Progenitor cell of endocrine pancreas (in vitro differentiated cells): ENCODE measurements at places on chromosomes 7 and 10. TPM values are rescaled to one million over a fixed set of nuclear protein-coding genes. Genes with fewer than 3 reads are reported as not detected.

- DNase-seq, result no peak
Observed at GRCh38 chr10:8158193-8159071, 103.9 kb downstream of the GATA3 start.

- H3K27me3 ChIP-seq, result no peaks in the 10 kb centered on the region
- H3K36me3 ChIP-seq, result peaks cover 3% of the 10 kb centered on the region
- H3K4me1 ChIP-seq, result no peaks in the 10 kb centered on the region
- no peak overlapping the region for H3K4me3 ChIP-seq
- DNase-seq, result no peak
Observed at GRCh38 chr7:152847386-152847908, 87.9 kb downstream of the ACTR3B start.

- H3K36me3 ChIP-seq, result no peaks in the 10 kb centered on the region
- no peaks in the 10 kb centered on the region for H3K4me1 ChIP-seq
- DNase-seq, result no peak
Observed at GRCh38 chr7:106347229-106347833, 62.5 kb upstream of the NAMPT start.

The C10orf71 gene
- total RNA-seq, result not detected in 2 replicates

DNA sequence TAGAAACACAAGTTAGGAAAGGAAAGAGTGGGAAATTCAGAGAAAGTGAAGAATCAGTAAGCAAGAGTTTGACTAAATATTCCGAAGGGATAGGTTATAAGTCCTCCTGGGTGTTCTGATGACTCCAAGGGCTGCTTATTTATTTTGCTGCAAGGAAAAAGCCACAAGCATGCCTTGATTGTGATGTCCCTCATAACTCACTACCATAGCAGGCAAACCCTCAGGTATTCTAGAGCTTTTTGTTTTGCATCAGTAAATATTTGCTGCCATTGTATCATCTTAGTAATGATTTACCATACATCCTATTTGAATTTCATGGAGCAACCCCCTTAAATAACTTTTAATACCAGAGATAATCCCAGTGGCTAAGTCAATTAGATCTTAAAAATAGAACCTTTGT is 688.1 kb downstream of the SUGCT start:
- DNase-seq, result no peak
- no peak overlapping the region for H3K27ac ChIP-seq
- no peaks in the 10 kb centered on the region for H3K27me3 ChIP-seq
- peaks cover 35% of the 10 kb centered on the region for H3K4me1 ChIP-seq

DNA sequence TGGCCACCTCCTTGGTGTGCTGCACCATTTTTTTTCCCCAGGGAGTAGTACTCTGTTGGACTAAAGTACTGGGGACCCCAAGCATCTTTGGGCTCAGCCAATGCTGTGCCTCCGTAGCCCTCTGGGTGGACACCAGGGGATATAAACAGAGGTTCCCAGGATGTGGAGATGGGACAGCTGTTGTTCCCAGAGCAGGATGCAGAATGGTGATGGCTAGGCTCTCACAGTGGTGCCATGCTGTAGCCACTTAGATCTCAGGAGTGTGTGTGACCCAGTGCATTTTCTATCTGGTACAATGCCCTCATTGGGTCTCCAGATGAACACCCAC is 50.9 kb upstream of the SCIN start:
- H3K4me1 ChIP-seq, result no peaks in the 10 kb centered on the region
- H3K27me3 ChIP-seq, result no peaks in the 10 kb centered on the region
- no peak overlapping the region for H3K4me3 ChIP-seq
- H3K27ac ChIP-seq, result no peak overlapping the region

DNA sequence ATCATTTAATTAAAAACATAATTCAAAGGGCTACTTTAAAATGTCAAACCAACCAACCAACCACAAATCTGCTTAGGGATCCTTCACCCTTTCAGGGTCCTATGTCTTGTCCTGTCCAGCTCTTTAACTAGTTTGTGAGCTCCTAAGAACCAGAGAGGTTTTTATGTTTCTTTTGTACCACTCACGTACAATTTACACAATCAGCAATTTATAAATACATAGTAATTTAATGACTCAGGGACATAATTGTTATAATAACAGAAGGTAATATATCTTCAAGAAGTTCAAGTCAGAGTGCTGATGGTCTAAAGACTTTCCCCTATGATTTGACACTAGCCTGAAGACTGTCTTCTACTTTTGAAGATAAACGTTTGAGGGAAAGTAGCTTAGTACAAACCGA is 16.0 kb downstream of the DHX32 start:
- no peaks in the 10 kb centered on the region for H3K27me3 ChIP-seq
- H3K4me1 ChIP-seq, result no peaks in the 10 kb centered on the region
- no peak for DNase-seq
- H3K36me3 ChIP-seq, result peaks cover 7% of the 10 kb centered on the region
- H3K4me3 ChIP-seq, result no peak overlapping the region

The IRF5 gene
- total RNA-seq, result 0.44 and 0.69 TPM in 2 replicates

The CPN1 gene
- 4.1 and 4.5 TPM in 2 replicates for total RNA-seq

The TMEM229A gene
- 0.31 TPM in 1 of 2 replicates, not detected in the other for total RNA-seq

- H3K27me3 ChIP-seq, result no peaks in the 10 kb centered on the region
- peaks cover 3% of the 10 kb centered on the region for H3K36me3 ChIP-seq
- H3K4me1 ChIP-seq, result no peaks in the 10 kb centered on the region
- H3K27ac ChIP-seq, result no peak overlapping the region
Observed at GRCh38 chr7:2955269-2955668, 88.4 kb downstream of the CARD11 start.

- DNase-seq, result no peak
- peaks cover 8% of the 10 kb centered on the region for H3K27me3 ChIP-seq
- no peaks in the 10 kb centered on the region for H3K4me1 ChIP-seq
- H3K4me3 ChIP-seq, result no peak overlapping the region
Observed at GRCh38 chr10:124306922-124307371, 111.8 kb downstream of the OAT start.

- H3K4me1 ChIP-seq, result peaks cover 32% of the 10 kb centered on the region
- H3K4me3 ChIP-seq, result no peak overlapping the region
- H3K27ac ChIP-seq, result no peak overlapping the region
- DNase-seq, result no peak
Observed at GRCh38 chr10:78532480-78533042, 498.9 kb downstream of the RPS24 start.

GRCh38 chr7:12074889-12075288 is 136.2 kb upstream of the TMEM106B start:
- no peak for DNase-seq
- no peaks in the 10 kb centered on the region for H3K36me3 ChIP-seq
- no peak overlapping the region for H3K4me3 ChIP-seq
- no peaks in the 10 kb centered on the region for H3K4me1 ChIP-seq
- no peaks in the 10 kb centered on the region for H3K27me3 ChIP-seq

The TEX47 gene
- not detected in 2 replicates for total RNA-seq

GRCh38 chr10:1059902-1060301 is 3.7 kb downstream of the WDR37 start:
- H3K4me1 ChIP-seq, result peaks cover 31% of the 10 kb centered on the region
- no peak overlapping the region for H3K4me3 ChIP-seq
- H3K27me3 ChIP-seq, result no peaks in the 10 kb centered on the region
- DNase-seq, result no peak
- no peak overlapping the region for H3K27ac ChIP-seq
- peaks cover 8% of the 10 kb centered on the region for H3K36me3 ChIP-seq

GRCh38 chr7:13717031-13717430 is 272.4 kb downstream of the ETV1 start:
- DNase-seq, result no peak
- H3K27ac ChIP-seq, result no peak overlapping the region
- H3K36me3 ChIP-seq, result peaks cover 7% of the 10 kb centered on the region
- no peak overlapping the region for H3K4me3 ChIP-seq

DNA sequence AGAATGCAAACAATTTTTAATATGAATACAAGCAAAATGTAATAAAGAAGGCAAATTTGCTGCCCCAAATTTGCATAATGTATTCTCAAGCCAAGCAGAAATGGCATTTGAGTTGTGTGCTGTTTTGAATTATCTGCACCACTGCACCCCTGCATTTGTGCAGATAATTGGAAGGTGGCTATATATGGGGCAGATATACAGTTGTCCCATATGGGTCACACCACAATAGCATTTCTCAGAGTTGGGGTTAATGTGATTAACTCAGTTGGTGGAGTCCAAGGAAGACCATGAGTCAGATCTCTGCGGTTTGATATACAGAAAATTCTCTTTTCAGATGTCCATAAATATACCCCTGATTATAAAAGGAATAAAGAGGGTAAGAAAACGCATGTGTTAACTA is 68.9 kb upstream of the EXOC4 start:
- H3K36me3 ChIP-seq, result no peaks in the 10 kb centered on the region
- H3K27ac ChIP-seq, result no peak overlapping the region
- no peaks in the 10 kb centered on the region for H3K4me1 ChIP-seq

- H3K27me3 ChIP-seq, result peaks cover 4% of the 10 kb centered on the region
- no peaks in the 10 kb centered on the region for H3K36me3 ChIP-seq
- no peak for DNase-seq
- H3K4me3 ChIP-seq, result no peak overlapping the region
- H3K4me1 ChIP-seq, result peaks cover 4% of the 10 kb centered on the region
- no peak overlapping the region for H3K27ac ChIP-seq
Observed at GRCh38 chr10:75244487-75245353, 9.0 kb upstream of the COMTD1 start.

The ITGB1 gene
- 382 and 384 TPM in 2 replicates for total RNA-seq

The DLX6 gene
- 0.38 and 1.00 TPM in 2 replicates for total RNA-seq

DNA sequence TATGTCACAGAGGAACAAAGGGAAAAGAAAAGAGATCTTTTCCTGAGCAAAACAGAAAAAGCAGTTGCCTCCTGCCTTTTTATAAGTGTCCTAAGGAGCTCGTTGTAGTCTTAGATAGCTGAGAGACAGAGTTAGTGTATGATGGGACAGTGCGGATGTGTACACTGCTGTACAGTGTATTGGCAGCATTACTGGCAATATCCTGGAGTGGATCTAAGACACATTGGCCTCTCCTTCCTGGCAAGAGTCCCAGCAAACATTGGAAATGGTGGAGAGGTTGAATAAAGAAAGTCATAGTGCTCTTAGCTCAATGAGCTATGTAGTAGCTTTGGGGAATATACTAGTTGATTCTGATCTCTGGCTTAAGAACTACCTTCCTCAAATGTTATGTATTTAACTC is 22.7 kb downstream of the GARS1 start:
- H3K4me1 ChIP-seq, result no peaks in the 10 kb centered on the region
- DNase-seq, result no peak
- no peak overlapping the region for H3K4me3 ChIP-seq
- no peak overlapping the region for H3K27ac ChIP-seq

The GPR26 gene
- total RNA-seq, result not detected in 2 replicates

- no peaks in the 10 kb centered on the region for H3K36me3 ChIP-seq
- no peak overlapping the region for H3K4me3 ChIP-seq
- H3K27me3 ChIP-seq, result peaks cover 38% of the 10 kb centered on the region
- H3K4me1 ChIP-seq, result peaks cover 5% of the 10 kb centered on the region
Observed at GRCh38 chr10:23341004-23341403, 3.6 kb downstream of the C10orf67 start.

DNA sequence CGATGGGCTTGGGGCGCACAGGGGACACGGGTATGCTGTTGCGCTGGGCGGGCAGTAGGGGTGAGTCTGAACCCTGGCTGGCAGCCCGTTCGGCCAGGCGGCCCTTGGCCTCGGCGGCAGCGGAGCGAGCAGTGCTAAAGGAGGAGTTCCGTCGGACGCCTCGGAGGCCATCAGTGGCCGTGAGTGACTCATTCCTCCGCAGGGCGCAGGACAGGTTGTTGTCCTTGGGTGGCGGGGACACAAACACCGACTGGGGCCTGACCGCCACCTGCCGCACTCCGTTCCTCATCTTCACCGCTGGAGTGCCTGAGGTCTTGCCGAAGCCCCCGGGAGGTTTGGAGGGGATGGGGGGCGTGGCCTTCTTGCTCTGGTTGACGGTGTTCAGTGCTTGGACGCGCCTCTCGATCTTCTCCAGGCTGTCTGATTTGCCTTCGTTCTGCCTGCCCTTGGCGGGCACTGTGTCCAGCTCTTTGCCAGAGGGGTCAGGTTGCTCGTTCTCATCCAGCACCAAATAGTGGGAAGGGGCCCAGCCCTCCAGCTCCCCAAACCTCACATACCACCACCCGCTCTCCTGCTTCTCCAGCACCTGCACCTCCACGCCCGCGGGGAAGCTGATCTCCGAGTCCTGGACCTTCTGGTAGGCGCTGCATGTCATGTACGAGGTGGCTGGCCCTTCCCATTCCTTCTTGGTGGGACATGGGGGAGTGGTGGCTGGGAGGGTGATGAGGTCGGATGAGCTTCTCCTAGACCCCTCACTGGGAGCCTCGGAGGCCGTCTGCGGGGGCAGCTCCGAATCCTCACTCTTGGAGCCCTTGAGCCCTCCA is 108.7 kb downstream of the NEURL1 start:
- H3K27ac ChIP-seq, result peak overlapping the region; percentile 31
- H3K27me3 ChIP-seq, result no peaks in the 10 kb centered on the region
- DNase-seq, result no peak
- H3K4me3 ChIP-seq, result no peak overlapping the region
- H3K4me1 ChIP-seq, result peaks cover 2% of the 10 kb centered on the region

GRCh38 chr10:102457591-102458150 is 6.3 kb upstream of the C10orf95 start:
- H3K4me3 ChIP-seq, result no peak overlapping the region
- H3K27me3 ChIP-seq, result no peaks in the 10 kb centered on the region
- H3K4me1 ChIP-seq, result peaks cover 40% of the 10 kb centered on the region
- peak overlapping the region; percentile 15 for H3K27ac ChIP-seq
- DNase-seq, result no peak

The FANK1 gene
- 2.5 and 3.2 TPM in 2 replicates for total RNA-seq

The AOAH gene
- total RNA-seq, result 1.00 and 3.3 TPM in 2 replicates

DNA sequence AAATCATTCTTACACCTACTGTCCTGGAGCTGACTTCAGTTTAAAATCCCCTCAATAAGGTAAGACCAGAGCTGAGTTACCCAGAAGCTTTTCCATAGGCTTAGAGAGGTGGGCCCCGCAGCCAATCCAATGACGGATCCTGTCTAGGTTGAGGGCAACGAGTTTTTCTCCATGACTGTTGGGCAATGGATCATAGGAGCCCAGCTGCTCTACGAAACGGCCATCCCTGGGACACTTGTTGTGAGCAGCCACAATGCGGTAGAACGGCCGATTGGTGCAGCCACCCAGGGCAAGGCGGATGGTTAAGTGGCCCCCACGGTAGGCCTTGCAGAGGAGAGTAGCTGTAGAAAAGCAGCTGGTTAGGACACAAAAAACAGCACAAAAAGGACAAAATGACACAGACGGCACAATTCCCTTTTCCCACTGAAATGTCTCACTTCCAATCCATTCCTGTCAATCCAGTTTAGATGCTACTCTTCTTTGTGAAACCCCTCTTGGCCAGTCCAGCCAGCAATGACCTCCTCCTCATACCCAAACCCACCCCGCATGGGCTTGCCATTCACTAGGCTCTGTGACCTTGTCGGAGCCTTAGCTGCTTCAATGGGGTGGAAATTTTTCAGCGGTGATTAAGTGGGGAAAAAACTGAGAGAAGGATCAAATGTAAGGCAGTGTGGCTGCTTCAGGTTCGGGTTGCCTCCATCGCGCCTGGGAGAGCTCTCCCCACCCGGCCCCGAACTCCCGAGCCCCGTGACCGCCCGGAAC is 580 bp downstream of the MRPS16 start:
- H3K4me3 ChIP-seq, result peak overlapping the region; percentile 93
- DNase-seq, result no peak
- no peaks in the 10 kb centered on the region for H3K27me3 ChIP-seq
- peak overlapping the region; percentile 99 for H3K27ac ChIP-seq
- H3K36me3 ChIP-seq, result peaks cover 5% of the 10 kb centered on the region

GRCh38 chr7:39535064-39535463 is 31.1 kb upstream of the YAE1 start:
- no peak overlapping the region for H3K27ac ChIP-seq
- peaks cover 30% of the 10 kb centered on the region for H3K4me1 ChIP-seq
- no peak overlapping the region for H3K4me3 ChIP-seq
- no peaks in the 10 kb centered on the region for H3K36me3 ChIP-seq

The SPDYE16 gene
- total RNA-seq, result 0.31 and 0.47 TPM in 2 replicates
